ENCODE measurements at places on chromosomes 11 and 22.
A peak's percentile ranks its signal among the peaks of the same experiment; 100 is the strongest.

DNA sequence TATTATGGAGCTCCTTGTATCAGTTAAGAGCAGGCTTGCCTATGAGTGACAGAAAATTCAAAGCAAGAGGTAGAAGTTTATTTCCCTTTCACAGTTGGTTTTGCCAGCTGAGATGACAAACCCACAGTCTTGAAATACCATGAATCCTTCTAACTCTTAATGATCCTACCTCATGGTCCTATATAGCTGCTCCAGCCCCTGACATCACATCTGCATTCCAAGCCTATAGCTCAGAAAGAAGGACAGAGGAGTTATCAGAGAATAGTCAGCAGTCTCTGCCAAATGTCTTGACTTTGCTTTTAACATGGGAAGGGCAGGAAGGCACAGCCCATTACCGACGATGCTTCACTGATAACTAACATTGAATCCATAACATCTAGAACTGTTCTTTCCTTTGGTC, 76.2 kb downstream of the APIP start:
- DNase-seq: no peak

DNA sequence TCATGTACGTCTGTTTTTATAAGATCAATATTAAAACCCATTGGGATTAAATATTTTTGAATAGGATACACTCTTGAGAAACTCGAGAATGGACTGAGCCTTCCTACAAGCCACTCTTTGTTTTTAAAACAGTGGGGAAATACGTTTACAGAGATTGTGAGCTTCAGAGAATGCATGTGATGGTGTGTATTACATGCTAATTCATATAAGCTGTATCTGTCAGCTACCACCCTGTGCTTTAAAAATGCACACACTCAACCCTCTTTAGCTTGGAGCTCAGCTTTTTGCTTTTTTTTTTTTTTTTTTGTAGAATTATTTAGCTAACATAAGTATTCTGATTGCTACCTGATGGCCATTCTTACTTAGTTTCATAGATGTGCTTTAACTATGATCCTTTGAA, 46.3 kb upstream of the ASPHD2 start:
- no peak for DNase-seq

DNA sequence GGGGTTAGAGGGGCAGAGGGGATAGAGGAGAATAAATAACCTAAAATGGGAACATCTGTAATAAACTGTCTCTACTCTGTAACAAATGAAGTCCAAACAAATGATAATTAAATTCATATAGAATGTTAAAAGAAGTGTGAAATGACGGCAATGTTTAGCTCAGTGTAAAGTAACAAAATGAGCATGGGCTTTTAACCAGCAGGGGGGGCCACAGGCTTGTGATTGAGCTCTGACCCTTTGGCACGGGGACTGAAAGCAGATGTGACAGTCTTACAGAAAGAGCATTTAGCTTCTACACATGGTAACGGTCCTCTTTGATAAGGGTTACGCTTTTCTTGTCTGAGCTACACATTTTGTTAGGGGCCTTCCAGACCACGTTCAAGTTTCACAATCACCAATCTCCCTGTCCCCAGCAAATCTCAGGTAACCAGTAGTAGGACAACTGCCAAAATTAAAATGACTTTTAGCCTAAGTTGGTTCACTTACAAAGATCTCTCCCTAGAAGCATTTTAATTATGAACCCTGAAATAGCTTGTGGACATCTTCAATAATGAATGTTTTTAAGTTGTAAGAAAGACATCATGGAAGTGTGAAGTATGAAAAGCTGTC, 262.5 kb downstream of the DCDC1 start:
- DNase-seq: peak; percentile 37

DNA sequence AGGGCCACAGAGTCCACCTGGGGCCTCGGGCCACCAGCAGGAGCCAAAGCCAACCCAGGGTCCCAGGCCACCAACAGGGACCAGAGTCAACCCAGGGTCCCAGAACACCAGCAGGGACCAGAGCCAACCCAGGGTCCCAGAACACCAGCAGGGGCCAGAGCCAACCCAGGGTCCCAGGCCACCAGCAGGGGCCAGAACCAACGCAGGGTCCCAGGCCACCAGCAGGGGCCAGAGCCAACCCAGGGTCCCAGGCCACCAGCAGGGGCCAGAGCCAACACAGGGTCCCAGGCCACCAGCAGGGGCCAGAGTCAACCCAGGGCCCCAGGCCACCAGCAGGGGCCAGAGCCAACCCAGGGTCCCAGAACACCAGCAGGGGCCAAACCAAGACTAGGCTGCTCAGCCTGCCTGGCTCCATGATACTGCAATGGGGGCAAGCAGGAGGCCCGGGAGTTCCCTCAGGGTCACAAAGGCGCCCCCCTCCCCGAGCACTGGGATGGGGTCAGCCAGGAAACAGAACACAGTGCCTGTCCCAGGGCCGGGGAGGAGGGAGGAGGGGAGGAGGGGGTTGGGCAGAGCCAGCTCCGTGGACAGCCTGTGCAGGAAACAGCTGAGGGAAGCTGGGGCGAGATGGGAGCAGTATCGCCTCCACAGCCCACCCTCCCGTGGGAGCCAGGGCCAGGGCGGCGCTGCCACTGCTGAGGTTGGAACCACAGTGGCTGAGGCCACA, 62.0 kb upstream of the PRR5 start:
- no peak for DNase-seq

GRCh38 chr11:110571081-110571720, 141.0 kb downstream of the ARHGAP20 start:
- DNase-seq: no peak

- no peak for DNase-seq
Measured at GRCh38 chr11:107102692-107103477, 84.6 kb upstream of the GUCY1A2 start.

- peak; percentile 34 for DNase-seq
Measured at GRCh38 chr11:113474362-113475159, 637 bp downstream of the DRD2 start.

- no peak for DNase-seq
Measured at GRCh38 chr22:43289976-43290721, 53.0 kb downstream of the SCUBE1 start.

DNA sequence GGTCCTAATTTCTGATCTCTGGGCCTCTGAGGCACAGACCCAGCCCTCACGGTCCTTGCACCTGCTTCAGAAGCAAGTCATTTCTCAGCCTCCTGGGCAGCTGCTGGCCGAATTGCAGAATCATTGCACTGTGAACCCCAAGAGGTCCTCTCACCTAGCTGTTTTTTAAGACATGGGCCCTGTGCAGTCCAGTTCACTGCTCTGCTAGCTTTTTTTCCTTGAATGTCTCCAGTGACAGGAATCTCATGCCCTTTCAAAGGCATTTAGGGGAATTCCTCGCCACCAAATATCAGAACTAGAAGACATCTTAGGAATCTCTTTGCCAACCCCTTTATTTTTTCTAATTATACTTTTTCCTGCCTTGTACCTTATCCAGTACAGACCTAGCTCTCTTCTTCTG, 35.6 kb upstream of the TP53I11 start:
- DNase-seq: no peak

- no peak for DNase-seq
Measured at GRCh38 chr11:70630816-70631623, 232.7 kb downstream of the CTTN start.

GRCh38 chr11:120574876-120575275, 63.3 kb downstream of the GRIK4 start:
- DNase-seq: no peak

- no peak for DNase-seq
Measured at GRCh38 chr11:31050061-31050765, 319.3 kb downstream of the DCDC1 start.

DNA sequence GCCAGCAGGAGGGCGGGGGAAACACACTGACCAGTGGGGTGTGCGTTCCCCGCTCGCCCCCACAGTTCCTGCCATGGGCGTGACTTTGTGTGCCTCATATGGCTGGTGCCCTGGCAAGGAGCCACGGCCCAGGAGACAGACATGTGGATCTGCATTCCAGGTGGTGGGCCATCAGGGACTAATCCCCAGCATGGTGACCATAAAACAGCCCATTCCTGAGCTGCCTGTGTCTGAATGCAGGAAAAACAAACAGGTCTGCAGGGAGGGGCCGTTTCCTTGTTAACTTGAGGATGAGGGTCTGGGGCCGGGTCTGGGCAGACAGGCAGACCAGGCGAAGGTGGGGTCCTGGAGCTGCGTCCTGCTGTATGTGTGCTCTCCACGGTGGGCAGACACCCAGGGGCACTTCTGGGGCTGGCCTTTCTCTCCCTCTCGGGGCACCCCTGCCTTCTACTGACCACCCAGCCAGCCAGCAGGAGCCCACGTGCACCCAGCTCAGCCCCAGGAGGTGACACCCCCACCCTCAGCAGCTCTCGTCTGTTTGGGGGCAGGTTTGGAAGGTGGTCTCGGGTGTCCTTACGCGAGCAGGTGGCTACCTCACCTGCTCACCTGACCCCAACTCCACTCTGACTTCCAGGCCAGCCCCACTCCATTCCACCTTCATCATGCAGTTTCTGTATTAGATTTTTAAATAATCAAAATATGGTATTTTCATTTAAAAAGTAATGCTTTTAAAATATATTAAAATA, 120.3 kb downstream of the KCNQ1OT1 start:
- no peak for DNase-seq

- DNase-seq: no peak
Measured at GRCh38 chr11:61147791-61148620, 13.2 kb downstream of the VPS37C start.

GRCh38 chr11:117510646-117511045, 183.0 kb downstream of the CEP164 start:
- DNase-seq: no peak

DNA sequence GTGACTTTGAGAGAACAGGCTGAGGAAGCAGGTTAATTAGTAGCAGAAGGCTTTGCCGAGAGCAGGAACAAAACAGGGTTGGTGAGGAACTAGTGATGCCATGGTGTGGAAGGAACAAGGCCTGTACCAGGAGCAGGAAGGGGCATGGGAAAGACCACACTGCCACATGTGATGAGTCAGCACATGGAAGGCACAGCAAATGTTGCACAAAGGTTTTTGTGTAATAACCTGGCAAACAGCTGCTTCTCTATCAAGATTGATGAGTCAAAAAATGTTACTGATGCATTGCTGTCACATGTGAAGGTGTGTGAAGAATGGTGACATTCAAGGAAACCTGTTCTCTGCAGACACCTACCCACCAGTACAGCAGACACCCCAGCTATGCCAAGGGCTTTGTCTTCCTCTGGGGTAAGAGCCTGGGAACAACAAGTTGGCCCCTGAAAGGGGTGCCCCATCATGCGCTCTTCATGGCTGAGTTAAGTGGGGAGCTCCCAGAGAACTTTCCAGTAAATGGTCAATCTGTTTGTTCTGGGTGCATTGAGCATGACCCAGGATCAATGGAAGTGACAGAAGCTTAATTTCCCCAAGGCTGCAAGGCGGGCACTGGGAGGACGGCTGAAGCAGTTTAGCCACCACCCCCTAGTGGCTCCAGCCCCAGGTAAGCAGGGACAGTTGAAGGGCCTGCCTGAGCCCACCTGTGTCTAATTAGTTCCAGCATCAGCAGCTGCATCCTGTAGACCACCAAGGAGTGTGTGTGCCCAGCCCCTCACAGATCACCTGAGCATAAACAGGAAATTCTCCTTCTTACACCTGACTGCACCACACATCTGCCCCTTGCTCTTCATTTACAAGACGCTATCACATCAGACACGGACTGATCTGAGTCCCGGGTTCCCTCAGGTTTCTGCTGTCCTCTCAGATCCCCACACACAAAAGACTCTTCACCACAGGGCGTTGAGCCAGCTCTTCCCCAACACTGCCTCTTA, 47.6 kb downstream of the GGTLC2 start:
- no peak for DNase-seq

DNA sequence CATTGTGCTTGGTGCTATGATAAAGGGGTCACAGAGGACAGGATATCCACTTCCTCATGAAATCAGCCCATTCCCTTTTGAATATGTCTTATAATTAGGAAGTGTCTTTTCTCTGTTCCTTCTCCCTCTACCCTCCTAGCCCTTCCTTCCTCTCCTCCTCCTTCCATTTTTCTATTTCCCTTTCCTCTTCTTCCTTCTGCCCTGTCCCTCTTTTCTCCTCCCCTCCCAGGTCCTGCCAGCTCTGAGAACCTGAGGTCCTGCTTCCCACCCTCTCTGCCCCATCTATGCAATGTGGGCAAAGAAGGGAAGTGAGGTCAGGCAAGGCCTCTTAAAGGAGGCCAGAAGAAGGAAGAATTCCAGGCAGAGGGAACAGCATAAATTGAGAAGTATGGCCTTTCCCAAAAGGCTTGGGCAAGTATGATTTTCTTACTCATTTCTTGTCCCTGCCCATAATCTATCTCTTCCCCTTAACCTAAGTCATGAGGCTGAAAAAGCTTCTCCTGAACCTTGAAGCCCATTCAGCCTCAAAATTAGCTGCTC, 7.7 kb upstream of the UBASH3B start:
- no peak for DNase-seq

DNA sequence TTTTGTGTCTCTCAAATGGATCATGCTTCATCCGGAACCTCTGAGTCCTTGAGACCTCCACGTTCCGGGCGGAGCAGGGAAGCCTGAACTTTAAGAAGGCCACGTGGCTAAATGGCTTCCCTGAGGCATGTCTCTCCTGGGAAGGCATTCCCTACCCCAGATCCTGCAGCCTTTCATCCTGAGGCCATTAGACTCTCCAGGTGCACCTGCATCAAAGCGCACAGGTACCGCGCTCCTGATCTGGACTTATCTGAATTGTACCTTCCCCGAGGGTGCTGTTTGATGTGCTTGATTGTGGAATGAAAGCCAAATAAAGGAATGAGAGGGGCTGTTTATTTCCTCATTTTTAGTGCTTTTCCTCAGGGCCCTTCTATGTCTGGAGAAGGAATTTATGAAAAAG, 22.5 kb downstream of the C22orf31 start:
- no peak for DNase-seq

DNA sequence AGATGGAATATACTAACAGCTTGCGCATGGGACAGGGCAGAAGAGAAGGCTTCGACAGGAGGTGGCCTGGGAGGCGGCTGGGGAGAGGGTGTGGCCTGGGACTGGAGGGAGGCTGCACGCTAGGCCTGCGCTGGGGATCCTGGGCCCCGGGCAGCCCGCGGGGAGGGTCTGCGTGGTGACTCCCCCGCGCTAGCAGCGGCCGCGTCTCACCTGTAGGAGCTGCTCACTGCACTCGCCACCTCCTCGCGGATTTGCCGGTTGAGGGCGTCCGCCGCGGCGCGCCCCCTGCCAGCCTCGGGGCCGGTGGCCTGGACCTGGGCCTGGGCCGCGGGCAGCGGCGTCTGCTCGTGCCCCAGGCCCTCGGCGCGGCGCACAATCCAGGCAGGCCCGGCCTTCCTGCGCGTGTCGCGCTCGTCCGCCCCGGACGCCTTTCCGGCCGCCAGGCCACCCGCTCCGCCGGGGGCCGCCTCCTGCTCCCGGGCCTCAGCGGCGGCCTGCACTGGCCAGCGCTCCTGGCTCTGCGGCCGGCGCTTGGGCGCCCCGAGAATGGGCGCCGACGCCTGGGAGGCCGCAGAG, 1.5 kb downstream of the MAP6 start:
- no peak for DNase-seq
